CD8-positive, alpha-beta memory T cell (primary cell): ENCODE measurements at places on chromosomes 2 and 18. TPM values are rescaled to one million over a fixed set of nuclear protein-coding genes. Genes with fewer than 3 reads are reported as not detected.

DNA sequence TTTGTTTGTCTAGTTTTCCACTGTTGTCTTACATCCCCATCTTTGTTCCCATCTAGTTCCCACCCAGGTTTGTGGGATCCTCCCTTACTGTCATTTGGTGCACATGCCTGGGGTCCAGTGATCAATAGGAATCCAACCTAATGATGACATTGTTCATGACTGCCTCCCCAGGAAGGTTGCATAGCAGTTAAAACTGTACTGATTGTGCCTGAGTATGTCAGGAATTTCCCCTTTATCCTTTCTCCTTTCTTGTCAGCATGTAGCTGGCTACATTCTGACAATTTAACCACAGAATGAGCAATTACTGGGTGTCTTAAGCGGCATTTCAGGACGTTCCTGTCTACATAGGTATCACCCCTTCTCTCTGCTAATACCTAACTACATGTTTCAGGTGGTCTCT is 653.0 kb downstream of the CNTNAP5 start:
- H3K36me3 ChIP-seq, result no peaks in the 10 kb centered on the region
- H3K4me1 ChIP-seq, result no peaks in the 10 kb centered on the region
- no peak overlapping the region for H3K4me3 ChIP-seq

DNA sequence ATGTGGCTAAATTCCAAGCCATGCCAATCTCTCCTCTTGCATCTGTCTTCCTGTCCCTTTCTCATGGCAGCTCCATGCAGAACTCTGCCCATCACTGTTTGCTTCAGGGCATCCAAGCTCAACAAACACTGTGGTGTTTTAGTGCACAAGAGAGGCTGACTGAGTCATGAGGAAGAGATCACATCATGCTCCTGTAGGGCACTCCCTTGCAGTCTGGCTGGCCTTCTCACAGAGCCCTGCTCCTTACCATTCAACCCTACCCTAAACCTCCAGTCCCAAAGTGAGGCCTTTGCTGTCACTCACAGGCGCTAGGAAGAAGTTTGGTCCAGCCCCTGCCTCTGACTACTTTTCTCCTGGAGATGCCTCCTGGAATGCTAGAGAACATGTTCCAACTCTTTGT is 194.0 kb downstream of the LRATD1 start:
- no peaks in the 10 kb centered on the region for H3K27me3 ChIP-seq
- no peak for DNase-seq
- H3K4me1 ChIP-seq, result no peaks in the 10 kb centered on the region

DNA sequence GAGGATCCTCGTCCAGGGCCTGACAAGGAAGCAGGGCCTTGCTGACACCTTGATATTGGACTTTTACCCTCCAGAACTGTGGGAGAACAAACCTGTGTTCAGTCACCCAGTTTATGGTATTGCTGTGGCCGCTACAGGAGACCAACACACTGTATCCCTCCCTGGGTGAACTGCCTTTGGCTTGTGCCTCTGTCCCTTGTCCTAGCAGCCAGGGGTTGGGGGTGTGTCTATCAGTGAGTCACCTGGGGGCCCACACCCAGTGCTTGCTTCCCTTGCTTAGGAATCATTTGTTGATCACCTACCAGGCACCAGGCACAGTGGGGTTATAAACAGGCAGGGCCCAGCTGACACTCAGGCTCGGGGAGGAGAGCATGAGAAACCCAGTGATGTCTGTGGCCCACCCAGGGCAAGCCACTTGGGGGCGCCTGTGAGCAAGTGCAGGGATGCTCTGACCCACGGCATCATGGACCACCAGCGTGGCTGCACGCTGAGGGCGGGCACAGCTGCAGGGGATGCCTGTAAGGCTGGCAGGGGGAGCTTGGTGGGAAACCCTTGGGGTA is 17.1 kb downstream of the TMEM185B start:
- DNase-seq, result no peak
- no peaks in the 10 kb centered on the region for H3K27me3 ChIP-seq
- H3K36me3 ChIP-seq, result no peaks in the 10 kb centered on the region
- peaks cover 11% of the 10 kb centered on the region for H3K4me1 ChIP-seq
- H3K4me3 ChIP-seq, result no peak overlapping the region

Gene TANC1
- total RNA-seq, result 0.13 TPM

DNA sequence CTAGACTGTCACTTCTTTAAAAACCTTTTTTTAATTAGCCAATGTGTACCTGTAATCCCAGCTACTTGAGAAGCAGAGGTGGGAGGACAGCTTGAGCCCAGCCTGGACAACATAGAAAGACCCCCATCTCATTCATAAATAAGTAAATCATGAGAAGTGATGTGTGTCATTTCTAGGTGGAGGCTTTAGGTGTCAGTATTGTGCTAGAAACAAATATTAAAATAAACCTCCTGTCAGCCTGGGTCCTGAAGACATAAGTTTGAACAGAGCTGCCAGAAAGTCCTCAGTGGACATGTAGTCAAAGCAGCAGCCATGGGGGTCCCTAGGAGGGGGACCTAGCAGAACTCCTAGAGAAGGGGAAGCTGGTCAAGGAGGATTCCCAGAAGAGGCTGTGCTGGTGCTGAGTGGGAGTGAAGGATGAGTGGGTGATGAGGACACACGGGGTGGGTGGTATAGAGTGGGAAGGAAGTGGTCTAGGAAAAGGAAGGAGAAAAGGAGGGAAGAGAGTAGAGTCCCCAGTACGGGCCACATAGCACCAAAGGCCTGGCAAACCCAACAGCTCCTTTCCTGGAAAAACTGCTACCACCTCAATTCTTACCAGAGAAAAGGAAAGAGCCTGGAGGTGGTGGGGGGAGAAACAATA is 316.6 kb upstream of the NCKAP5 start:
- no peaks in the 10 kb centered on the region for H3K4me1 ChIP-seq
- H3K27me3 ChIP-seq, result no peaks in the 10 kb centered on the region

GRCh38 chr2:188607501-188607900 is 315.8 kb downstream of the GULP1 start:
- no peak for DNase-seq
- no peak overlapping the region for H3K4me3 ChIP-seq

GRCh38 chr2:95277246-95277906 is 3.1 kb downstream of the PROM2 start:
- H3K27ac ChIP-seq, result no peak overlapping the region
- no peak overlapping the region for H3K4me3 ChIP-seq
- H3K4me1 ChIP-seq, result no peaks in the 10 kb centered on the region

Gene ZSWIM2
- not detected for total RNA-seq

Gene KDSR
- total RNA-seq, result 52.1 TPM

Gene RPS27A
- total RNA-seq, result 1,172 TPM

DNA sequence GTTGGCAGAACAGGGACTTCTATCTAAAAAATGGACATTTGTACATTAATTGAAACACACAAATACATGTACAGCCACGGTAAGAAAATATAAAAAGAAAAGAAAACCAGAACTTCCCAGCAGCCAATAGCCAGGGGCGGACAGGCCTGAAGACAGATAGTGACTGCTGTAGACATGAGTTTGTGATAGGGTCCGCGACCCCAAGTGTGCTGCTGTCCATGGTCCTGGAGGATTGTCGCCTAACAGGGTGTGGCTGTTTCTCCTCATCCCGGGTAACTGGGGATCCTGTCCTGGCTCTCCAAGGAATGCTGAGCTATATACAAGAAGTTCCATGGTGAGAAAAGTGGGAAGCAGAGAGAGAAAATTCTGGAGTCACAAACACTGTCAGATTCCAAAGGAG is 266.5 kb upstream of the SALL3 start:
- no peak overlapping the region for H3K4me3 ChIP-seq
- H3K36me3 ChIP-seq, result no peaks in the 10 kb centered on the region
- no peaks in the 10 kb centered on the region for H3K27me3 ChIP-seq
- DNase-seq, result no peak
- no peak overlapping the region for H3K27ac ChIP-seq

GRCh38 chr2:86308984-86309695 is 28.3 kb downstream of the REEP1 start:
- no peak overlapping the region for H3K4me3 ChIP-seq
- no peak overlapping the region for H3K27ac ChIP-seq
- H3K27me3 ChIP-seq, result no peaks in the 10 kb centered on the region
- H3K36me3 ChIP-seq, result no peaks in the 10 kb centered on the region
- no peak for DNase-seq

- no peaks in the 10 kb centered on the region for H3K27me3 ChIP-seq
- no peak overlapping the region for H3K27ac ChIP-seq
- peak overlapping the region; percentile 9 for H3K4me3 ChIP-seq
- peaks cover 62% of the 10 kb centered on the region for H3K4me1 ChIP-seq
- H3K36me3 ChIP-seq, result no peaks in the 10 kb centered on the region
- DNase-seq, result no peak
These were observed 140.5 kb downstream of the UXS1 start for GRCh38 chr2:106053581-106053980.
